Stimulated activated CD8-positive, alpha-beta memory T cell treated with anti-CD3 and anti-CD28 coated beads, Interleukin-15, amount 100 ng/mL, for 1 hour (primary cell): ENCODE measurements at places on chromosomes 2 and 18.

GRCh38 chr2:5617796-5618195 is 74.4 kb upstream of the SOX11 start:
- no peak for DNase-seq

GRCh38 chr2:224268441-224268840 is 133.5 kb downstream of the FAM124B start:
- no peak for DNase-seq

- no peak for DNase-seq
These were observed 133.7 kb downstream of the ATL2 start for GRCh38 chr2:38243186-38243880.

GRCh38 chr18:31996007-31996406 is 22.6 kb upstream of the RNF125 start:
- no peak for DNase-seq

- no peak for DNase-seq
These were observed 134.4 kb downstream of the HDAC4 start for GRCh38 chr2:239266434-239266766.

GRCh38 chr2:48607307-48608014 is 10.2 kb upstream of the GTF2A1L start:
- no peak for DNase-seq

GRCh38 chr2:34419856-34420255 is 820.8 kb upstream of the FAM98A start:
- no peak for DNase-seq

DNA sequence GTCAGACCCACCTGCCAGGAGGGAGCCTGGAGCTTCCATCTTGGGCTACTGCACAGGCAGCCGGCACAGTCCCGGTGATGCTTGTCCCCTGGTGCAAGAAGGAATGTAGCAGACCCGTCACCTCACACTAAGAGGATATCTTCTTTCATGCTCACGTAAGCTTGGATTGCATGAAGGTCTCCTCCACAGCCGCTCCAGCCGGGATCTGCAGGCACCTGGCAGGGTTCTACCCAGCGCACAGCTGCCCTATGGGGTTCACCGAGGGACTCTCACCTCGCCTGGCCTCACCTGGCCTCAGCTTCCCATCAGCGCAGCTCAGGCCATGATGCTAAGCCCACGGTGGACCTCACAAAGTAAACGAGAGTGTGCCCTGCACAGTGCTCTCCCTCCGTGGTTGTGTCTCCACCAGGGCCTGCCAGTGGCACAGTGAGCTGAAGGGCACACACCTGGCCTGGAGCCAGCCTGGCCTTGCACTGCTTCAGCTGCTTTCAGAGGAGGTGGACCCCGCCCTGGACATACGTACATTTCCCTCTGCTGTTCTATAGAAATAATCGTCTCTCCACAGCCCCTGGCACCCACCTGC is 239.1 kb downstream of the SEPTIN10 start:
- DNase-seq: no peak

DNA sequence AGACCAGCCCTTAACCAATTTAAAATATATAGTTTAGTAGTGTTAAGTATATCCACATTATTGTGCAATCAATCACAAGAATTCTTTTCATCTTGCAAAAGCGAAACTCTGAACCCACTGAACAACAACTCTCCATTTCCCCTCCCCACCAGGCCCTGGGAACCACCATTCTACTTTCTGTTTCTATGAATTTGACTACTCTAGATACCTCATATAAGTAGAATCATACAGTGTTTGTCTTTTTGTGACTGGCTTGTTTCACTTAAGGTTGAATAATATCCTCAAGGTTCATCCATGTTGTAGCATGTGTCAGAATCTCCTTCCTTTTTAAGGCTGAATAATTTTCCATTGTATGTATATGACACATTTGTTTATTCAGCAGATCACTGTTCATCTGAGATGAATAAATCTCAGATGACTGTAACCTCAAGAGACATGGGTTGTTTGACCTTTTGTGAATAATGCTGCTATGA is 8.1 kb upstream of the SOS1 start:
- peak; percentile 23 for DNase-seq

DNA sequence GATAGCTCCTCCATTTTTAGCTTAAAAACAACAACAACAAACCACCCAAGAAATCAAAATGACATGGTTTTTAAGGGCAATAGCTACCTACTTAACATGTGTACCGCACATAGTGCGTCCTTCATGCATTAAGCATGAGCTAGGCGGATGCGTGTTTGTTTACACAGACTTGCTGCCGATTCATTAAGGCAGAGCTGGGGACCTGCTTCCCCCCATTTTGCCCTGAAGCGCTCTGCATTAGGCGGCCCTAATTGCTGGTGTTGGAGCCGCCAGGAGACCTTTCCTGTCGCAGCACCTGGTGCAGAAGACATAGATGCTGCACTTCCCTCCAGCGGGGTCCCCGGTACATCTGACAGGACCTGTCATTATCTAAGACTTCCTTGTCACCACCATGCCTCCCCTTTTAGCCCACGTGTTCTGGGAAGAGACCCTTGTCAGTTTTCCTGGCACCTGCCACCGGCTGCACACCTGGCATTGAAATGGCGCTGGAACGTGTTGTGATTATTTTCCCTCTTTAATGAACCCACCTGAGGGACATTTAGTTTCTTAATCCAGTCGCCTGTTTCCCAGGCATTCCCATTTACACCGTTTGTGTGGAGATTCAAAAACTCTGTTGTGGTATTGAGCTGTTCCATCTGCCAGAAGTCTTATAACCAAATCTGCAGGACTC is 261.1 kb upstream of the RAB12 start:
- DNase-seq: no peak
